ENCODE measurements at places on chromosomes 7 and 10.

DNA sequence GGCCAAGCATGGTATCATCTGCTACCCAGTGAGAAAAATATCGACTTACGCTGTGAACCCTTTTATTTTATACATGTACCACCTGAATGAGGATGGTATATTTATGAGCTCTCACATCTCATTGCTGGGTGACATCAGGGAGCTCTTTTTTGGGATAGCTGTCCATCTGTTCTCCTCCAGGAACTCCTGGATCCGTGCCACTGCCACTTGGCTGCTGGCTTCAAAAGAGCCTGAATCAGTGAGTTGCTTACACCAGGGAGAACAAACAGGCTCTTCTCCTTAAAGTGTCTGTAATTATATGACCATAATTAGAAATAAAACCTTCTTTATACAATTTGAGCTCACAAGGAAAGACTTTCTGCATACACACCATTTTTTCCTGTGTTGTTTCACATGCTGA is 106.2 kb downstream of the KAT6B start:
- no peak for DNase-seq

DNA sequence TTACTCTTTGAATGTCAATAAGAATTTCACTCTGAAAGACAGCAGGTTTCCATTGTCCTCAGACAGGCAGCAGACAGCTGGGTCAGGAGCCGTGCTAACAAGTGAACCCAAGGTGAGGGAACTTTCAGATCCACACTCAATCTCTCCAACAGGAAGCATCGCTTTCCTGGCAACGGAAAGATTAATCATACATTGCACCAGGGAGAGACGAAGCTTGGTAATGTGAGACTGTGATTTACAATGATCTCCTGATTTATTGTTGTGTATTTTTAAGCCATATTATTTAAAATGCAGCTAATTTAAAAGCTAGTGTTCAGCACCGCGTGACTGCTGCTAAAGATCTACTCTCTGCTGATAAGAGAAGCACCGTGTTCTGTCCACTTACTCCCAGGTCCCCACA is 17.5 kb upstream of the NOM1 start:
- DNase-seq, result no peak

DNA sequence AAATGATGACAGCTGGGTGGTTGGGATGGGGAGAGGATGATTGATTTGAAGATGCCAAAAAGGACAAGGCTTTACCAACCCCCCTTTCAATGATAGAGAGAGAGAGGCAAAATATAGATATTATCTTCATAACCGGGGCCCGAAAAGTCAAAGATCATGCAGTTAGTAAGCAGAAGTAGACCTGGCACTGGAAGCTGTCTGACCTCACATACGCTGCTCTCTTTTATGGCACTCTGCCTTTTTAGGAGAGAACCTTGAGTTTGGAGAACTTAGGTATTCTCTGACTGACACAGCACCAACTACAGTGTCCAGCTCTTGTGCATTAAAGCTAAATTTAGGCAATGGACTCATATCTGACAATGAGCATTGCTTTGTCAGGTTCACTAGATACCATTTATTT is 30.7 kb downstream of the CNNM2 start:
- no peak for DNase-seq

DNA sequence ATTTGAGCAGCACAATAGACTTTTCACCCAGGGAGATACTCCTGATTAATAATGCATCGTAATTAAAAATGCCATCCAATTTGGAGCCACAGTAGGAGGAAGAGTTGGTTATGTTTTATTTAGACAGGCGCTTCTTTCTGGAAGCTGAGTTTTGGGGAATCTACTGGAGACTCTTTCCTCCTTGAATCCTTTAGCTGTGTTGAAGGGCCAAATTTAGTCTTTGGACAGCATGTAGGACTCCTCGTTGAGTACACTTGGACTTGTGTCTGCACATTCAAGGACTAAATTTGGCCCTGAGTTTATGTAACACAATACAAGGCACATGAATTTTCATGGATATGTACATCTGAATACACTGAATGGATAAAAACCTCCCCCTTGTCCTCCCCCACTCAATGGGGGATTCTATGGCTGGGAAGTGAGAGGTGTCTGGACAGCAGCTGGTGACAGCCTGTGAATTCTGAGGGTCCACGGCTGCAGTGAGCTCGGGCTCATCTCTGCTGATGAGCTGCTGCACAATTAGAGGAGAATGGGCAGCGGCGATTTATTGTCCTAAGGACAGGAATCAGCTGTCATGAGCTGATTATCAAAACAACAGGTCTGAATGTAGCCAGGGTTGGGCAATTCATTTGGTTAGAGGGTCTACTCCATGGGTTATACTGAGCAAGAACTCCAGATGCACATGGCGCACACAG is 95.2 kb downstream of the PRTFDC1 start:
- DNase-seq, result no peak

- DNase-seq, result no peak
These were observed 224.2 kb downstream of the PLXNA4 start for GRCh38 chr7:132351954-132352499.

DNA sequence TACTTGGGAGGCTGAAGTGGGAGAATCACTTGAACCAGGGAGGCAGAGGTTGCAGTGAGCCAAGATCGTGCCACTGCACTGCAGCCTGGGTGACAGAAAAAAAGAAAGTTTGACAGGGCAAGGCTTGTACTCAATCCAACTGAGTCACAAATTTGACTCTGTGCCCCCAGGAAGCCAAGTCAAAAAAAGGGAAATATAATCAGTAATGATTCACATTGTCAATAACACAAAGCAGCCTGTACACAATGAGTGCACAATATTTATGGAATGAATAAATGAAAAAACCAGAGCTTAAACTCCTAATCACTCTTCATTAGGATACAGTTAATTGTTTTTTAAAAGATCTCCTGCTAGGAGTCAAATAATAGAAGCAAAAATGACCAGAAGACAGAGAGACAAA is 6.4 kb downstream of the NAPEPLD start:
- DNase-seq, result no peak

- no peak for DNase-seq
These were observed 2.5 kb upstream of the ITIH2 start for GRCh38 chr10:7700577-7701125.

DNA sequence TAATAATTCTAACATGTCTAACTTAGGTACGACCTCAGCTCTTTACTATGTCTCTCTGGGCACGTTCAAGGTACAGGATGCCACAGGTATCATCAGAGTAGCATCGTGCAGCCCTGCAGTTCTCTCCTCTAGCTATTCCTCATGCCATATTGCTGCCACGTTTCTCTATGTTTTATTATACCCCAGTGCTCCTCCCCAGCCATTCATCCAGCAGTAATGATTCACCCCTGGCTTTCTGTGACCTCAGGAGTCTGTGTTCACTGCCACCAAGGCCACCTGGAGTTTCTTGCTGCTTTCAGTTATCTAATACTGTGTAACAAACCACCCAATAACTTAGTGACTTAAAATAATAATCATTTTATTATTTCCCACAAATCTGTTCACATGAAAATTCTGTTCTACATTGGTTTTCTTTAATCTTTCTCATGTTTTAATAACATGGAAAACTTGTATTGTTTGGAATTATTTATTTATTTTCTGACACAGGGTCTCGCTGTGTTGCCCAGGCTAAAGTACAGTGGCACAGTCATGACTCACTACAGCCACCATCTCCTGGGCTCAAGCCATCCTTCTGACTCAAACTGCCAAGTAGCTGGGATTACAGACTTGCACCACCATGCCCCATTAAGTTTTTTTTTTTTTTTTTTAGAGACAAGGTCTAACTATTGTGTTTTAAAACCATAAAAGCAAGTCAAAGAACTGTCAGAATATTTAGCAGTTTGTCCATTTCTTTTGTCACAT is 21.8 kb downstream of the REEP3 start:
- DNase-seq, result peak; percentile 38

GRCh38 chr7:67766906-67767410 is 770.3 kb downstream of the TYW1 start:
- DNase-seq, result no peak

- DNase-seq, result no peak
These were observed 104.9 kb downstream of the KLF6 start for GRCh38 chr10:3679950-3680629.

- no peak for DNase-seq
These were observed 45.0 kb downstream of the MKI67 start for GRCh38 chr10:128081222-128081621.

DNA sequence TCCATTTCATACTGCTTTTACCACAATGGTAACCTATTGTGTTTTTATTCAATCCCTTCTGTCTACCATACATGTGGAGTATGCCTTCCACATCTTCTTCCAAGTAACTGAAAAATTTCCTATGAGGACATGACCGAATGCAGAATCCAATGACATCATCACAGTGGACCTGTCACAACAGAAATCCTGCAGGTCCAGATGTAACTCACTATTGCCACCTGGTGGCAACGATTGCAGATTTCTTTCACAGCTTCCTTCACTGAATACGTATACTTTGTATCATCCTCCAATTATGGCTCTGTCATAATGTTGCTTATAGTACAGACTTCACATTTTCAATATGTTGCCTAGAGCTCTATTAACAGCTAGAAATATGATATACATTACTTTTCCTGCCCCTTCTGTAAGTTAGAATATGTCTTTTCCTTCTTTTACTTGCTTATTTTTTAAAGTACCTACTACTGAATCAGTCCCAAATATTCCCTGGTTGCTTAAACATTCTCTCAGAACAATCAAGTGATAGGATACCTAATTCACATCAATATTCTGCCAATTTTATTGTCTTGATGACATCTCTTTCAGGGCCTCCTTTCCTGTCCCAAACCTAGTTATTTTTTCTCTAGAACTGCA is 45.4 kb downstream of the SLC13A1 start:
- peak; percentile 88 for DNase-seq

DNA sequence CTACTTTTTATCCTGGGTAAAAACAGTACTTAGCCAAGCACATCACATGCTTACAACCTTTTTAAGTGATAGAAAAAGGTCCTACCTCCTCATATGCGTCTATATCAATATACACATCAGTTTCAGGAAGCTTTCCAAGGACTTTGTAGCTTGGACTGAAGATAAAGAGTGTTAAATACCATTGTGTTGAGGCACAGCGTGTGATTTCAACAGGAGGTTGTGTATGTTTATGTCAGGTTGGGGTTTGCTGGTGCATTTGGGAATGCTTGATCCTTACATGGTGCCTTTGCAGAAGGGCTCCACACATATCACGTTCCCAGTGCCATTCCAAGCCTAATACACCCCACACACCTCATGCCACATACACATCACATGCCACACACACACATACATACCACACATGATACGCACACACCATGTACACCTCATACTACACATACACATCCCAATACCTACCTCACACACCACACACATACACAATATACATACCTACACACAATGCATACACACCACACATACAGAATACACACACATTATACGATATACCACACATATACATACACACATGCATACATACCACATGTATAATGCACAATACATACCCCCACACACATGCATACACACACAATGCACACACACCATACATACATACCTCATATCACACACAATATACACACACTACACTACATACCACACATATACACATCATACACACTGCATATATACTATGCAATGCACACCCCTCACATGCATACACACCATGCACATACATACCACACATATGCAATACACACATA is 33.1 kb downstream of the PSMC2 start:
- DNase-seq, result no peak

DNA sequence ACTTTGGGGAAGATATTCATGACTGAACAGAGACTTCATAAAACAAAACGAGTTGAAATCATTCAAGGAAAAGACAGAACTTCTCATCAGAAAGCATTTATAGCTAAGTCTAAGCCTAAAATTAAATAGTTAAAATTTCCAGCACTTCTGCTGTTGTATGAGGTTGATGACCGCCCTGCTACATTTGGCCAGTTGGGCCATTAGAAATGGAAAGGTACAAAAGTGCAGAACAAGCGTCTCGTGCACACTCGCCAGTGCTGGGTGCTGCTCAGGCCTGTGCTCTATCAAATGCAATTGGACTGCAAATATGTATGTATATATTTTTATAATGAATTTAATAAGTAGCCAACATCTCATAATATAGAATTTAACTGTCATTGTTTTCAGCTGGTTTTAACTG is 34.4 kb upstream of the RNF32 start:
- DNase-seq, result no peak

DNA sequence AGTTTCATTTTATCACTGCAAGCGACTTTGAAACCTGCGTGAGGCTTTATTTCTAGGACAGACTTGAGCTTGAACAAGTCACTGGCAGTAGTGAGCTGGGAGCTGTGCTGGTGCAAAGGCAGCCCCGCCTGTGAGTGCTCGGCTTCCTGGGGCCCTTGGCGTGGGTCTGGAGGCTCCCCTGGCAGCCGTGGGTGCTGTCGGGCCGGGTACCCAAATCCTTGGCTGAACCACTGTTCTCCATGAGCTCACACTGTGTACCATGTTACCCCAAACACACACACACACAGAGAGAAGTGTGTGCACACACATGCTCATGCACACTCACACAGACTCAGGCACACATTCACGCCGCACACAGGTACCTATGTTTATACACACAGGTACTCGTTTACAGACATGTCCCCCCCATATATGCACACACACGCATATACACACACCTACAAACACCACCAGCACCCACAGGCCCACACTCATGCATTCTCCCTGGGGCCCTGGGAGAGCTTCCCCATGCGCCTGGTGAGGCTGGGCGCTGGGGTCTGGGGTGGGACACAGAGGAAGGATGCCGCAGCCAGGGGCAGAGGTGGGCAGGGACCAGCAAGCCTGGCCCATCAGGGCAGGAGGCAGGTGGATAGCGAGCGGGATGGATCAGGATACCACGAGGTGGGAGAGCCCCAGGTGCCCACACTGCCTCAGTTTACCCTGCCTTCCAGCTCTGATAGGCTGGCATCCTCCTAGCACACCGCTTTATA is 158.8 kb downstream of the ADARB2 start:
- no peak for DNase-seq

DNA sequence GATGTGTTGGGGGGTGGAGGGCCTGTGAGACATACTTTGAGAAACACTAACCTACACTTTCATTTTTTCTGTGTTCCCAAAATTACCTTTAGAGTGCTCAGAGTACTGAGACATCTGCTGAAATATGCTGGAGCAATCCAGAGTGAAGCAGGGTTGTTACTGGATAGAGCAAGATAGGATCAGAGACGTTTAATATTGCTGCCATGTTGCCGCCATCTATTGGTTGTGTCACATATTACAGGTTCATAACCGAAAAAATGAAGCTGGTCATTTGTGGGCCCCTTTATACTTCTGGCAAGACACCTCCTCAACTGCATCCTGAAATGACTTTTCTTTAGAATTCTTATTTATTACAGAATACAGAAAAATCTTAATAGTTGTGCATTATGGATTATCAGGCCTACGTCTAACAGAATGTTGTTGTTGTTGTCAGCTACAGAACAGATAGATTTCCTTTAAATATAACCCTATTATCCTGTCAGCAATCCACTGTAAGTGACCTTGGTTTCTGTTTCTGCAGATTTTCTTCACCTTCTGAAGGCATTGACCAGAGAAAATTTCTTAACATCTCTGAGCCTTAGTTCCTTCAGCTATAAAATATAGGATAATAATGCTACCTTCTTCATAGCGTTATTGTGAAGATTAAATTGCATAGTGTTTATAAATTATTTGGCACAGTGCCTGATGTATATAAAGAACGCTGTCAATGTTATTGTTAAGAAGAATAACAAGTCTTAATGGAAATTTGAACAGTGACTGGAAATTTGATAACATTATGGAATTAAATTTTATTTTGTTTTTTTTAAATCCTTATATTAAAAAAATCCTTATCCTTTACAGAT is 16.2 kb upstream of the DLD start:
- peak; percentile 70 for DNase-seq

- no peak for DNase-seq
These were observed 947.9 kb upstream of the LRRN3 start for GRCh38 chr7:110142939-110143526.

Data from mesenchymal stem cell (in vitro differentiated cells and primary cell).